ENCODE measurements at places on chromosomes 5 and 9.

DNA sequence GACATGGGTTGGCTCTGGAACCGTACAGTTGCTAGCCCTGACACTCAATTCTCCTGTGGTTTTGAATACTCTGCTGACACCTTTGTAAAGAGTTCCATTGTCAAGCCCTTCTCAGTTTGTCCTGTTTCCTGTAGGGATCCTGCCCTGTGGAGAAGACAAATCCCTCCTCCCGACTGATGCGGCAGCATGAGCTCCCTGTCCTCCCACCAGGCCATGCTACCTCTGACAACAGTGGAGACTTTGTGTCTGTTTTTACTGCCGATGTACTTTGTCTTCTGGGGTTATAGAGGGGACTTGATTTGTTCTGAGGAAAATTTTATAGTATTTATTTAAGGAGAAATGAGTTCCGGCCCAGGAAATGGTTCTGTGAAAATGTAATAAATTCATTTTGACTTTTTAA is 57.8 kb downstream of the PRLR start:
- no peak for DNase-seq

DNA sequence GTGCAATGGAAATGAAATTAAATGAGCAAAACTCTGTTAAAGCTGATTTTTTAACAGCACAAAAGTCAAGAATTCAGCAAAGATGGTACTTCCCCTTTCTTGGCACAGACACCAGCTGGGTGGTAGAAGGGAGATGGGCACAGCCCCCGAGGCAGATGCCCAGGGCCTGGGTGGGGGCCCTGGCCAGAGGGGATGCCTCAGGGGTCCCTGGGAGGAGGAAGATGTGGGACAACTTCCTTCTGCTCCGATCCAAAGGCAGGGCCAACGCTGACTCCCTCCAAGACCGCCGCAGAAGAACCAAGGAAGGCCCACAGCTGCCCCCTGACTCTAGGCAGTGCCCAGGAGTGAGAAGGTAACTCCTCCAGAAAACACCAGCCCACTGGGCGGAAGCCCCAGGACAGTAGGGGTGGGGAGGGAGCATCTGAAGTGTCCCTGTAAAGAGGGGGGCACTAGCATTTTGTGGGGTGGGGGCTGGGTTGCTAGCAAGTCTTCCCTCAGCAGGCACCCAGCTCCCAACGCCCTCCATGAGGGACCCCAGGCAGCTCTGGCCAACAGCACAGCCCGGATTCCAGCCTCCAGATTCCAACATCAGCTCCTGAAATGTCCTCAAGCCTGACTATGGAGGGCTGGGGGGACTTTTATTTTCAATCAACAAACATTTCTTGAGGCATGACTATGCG is 4.9 kb downstream of the NACC2 start:
- DNase-seq, result no peak

DNA sequence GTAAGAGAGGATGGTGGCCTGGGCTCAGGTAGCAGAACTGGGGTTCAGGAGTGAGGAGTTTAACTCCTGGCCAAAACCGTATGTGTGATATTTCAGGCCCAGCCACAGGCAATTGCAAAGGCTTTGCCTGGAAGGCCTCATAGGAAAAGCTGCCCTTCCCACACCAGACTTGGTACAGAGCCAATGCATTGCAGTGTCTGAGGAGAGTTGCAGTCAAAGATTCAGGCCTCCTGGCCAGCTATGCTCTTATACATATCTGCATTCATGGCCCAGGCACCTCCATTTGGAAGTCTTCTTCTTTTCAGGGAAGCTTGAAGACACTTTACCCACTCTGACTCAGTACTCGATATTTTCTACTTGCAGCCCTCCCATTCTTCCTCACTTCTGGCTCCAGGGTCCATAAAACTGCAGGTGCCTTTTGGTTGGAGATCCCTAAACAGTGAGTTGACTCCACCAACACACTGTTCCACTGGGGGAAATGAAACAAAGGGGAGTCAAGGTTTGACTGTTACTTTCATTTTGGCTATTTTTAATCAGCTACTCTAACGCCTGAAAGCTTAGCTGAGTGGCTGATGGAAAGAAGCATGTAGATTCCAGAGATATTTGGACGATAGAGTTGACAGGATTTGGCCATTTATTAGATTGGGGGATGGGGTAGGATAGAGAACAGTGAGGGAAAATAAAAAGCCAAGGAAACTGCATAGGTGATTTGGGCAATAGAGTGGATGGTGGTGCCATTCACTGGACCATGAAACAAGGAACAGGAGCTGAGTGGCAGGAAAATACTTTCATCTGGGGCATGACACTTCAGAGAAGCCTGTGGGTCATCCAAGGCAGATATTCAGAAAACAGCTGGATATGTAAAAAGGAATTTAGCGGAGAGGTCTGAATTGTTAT is 30.6 kb upstream of the IL33 start:
- no peak for DNase-seq

DNA sequence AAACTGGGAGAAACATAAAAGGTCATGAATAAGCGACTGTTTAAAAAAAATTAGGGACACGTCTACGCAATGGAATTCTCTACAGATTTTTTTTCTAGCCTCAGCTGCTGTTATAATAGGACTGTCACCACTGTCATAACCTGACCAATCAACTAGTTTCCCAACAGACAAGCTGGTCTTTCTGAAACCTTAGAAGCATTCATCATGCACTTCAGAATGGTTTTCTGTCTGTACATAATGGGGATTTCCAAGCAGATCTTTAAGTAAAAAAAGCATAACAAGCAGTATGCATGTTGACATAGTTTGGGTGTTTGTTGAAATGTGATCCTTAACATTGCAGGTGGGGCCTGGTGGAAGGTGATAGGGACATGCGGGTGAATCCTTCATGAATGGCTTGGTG is 58.3 kb upstream of the SEMA6A start:
- no peak for DNase-seq

DNA sequence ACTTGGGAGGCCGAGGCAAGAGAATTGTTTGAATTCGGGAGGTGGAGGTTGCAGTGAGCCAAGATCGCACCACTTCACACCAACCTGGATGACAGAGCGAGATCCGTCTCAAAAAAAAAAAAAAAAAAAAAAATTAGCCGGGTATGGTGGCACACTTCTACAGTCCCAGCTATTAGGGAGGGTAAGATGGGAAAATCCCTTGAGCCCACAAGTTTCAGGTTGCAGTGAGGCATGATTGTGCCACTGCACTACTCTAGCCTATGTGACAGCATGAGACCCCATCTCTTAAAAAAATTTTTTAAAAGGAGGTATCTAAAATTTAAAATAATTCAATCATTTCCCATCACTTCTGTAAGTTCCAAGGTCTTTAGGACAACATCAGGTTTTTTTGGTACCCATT is 26.0 kb downstream of the PSIP1 start:
- no peak for DNase-seq

- no peak for DNase-seq
Observed at GRCh38 chr9:131291795-131292315, 2.3 kb downstream of the PLPP7 start.

- no peak for DNase-seq
Observed at GRCh38 chr9:84953252-84953773, 283.8 kb downstream of the NTRK2 start.
